Activated CD8-positive, alpha-beta T cell treated with anti-CD3 and anti-CD28 coated beads, Interleukin-2, amount 10 ng/mL, durations not matched to agents 7 days and 5 days (primary cell): ENCODE measurements at places on chromosomes 5 and 9. TPM values are rescaled to one million over a fixed set of nuclear protein-coding genes. Genes with fewer than 3 reads are reported as not detected.

DNA sequence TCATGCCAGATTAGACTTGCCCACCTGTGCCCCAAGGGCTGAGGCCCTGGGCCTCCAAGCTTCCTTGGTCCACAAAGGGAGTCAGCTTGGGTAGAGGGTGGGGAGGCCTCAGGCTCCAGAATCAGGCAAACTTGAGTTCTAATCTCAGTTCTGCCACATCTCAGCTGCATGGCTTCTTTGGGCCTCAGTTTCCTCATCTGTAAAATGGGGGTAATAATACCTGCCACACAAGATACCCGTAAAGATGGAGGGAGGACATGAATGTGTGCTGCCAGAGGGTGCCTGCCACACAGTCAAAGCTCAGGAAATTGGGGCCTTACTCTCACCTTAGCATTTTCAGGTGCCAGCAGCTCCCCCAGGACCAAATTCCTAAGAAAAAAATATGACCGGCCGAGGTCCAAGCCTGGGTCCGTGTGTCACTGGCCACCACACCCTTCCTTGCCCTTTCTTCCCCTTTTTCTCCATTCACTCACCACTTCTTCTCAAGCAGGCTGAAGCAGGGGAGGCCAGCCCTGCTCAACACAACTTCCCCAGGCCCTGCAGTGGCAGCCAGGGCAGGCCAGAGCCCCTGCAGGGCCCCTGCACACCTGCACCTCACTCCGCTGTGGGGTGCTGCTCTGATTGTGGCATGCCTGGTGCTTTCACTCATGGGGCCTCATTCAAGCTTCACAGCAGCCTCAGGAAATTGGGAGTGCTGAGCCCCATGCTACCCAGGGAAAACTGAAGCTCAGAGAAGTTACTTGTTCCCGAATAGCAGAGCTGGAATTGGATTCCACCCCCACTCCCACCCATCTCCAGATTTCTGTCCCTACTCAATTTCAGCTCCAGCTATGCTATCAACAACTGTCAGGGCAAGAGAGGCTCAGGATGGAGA, 3.9 kb downstream of the RGS14 start:
- peak overlapping the region; percentile 41 for H3K27ac ChIP-seq
- H3K4me3 ChIP-seq: peak overlapping the region; percentile 79
- no peak for DNase-seq
- peaks cover 48% of the 10 kb centered on the region for H3K36me3 ChIP-seq
- H3K4me1 ChIP-seq: peaks cover 81% of the 10 kb centered on the region

GRCh38 chr9:12464910-12465512, 228.2 kb upstream of the TYRP1 start:
- H3K4me3 ChIP-seq: no peak overlapping the region
- H3K27me3 ChIP-seq: no peaks in the 10 kb centered on the region
- no peaks in the 10 kb centered on the region for H3K4me1 ChIP-seq
- H3K36me3 ChIP-seq: no peaks in the 10 kb centered on the region

Gene DENND4C
- total RNA-seq: 35.3 TPM

Gene CDK9
- total RNA-seq: 136 TPM

DNA sequence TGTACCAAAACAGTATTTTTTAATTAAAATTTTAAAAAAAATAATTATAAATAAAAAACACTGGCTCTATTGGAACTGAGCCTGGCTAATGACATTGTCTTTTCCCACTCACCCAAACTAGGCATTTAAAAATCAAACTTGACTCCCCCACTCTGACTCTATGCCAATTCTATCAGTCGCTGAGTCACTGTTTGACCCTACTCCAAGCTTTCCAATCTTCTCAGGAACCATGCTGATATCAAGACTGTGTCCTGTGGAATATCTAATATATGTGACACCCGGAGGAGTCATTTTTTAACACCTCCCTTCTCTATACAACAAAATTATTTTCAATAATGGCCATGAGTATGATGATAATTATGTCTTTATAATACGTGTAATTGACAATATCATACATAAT, 171.6 kb upstream of the RASEF start:
- H3K4me1 ChIP-seq: no peaks in the 10 kb centered on the region
- no peaks in the 10 kb centered on the region for H3K27me3 ChIP-seq

Gene ZNF169
- 8.0 TPM for total RNA-seq

Gene GAPVD1
- 52.1 TPM for total RNA-seq

DNA sequence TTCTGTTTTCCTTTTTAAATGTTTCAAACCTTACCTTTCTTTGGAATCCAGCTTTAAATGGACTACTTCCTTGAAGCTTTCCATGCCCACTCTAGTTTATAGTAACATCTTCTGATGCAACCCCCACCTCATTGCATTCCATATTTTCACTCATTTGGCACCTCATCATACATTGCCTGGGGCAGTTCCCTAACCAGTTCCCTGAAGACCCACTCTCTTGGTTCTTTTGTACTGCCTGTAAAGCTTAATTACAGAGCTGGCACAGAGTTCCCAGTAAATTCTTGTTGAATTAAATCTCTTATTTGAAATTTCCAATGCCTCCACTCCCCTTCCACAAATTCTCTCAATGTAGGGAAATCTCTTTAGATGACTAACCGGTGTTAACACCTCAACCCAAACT, 257.2 kb downstream of the ARRDC3 start:
- H3K4me1 ChIP-seq: no peaks in the 10 kb centered on the region
- peaks cover 9% of the 10 kb centered on the region for H3K27me3 ChIP-seq
- H3K4me3 ChIP-seq: no peak overlapping the region
- H3K27ac ChIP-seq: no peak overlapping the region
- no peak for DNase-seq

DNA sequence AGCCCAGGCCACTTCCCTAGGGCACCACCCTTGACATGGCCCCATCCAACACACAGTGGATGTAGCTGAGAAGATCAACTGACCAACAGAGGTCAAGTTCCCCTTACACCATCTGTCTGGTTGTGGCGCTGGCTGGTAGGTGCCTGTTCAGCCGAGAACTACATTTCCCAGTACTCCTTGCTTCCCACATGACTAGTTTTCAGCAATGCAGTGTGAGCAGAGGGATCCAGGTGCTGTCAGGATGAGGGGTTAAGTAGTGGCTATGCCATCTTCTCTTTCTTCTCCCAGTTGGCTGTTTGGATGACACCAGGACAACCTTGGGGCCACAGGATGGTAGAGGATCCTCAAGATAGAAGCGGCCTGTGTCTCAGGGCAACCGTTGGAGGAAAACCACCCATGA, 48.6 kb upstream of the SH3PXD2B start:
- no peaks in the 10 kb centered on the region for H3K27me3 ChIP-seq
- no peaks in the 10 kb centered on the region for H3K36me3 ChIP-seq

Gene SPATA31D4
- total RNA-seq: not detected

DNA sequence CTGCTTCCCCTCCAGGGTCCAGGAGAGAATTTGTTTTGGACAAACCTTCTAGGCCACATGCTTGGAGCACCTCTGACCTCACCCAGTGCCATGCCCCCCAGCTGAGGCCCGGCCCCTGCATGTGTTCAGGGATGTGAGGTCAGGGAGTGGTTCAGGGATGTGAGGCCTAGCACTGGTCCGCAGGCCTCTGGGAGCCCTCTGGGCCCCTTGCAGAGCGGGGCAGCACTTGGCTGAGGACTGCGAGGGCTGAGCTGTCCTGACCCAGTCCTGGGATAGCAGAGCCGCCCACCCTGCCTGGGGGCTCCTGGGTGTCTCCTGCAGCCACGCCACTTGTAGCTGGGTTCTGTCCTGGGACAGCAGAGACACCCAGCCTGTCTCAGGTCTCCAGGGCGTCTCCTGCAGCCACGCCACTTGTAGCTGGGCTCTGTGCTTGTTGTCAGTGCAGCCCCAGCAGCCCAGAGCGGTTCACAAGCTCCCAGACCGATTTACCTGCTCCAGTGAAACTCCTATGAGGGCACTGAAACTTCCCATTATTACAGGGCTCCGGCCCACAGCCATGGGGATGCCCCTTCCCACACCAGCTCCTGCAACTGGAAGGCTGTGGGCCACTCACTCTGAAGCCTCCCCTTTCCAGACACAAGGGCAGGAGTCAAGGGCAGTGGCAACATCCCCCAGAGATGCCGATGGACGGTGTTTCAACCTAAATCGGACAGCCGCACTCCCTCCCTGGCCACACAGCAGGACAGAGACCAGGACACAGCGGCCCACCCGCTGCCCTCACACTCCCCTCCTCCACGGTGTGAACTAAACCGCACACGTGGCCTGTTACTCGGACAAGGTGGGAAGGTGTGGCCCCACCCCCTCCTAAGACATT, 5.4 kb upstream of the CEP72 start:
- H3K4me1 ChIP-seq: peaks cover 16% of the 10 kb centered on the region
- no peak overlapping the region for H3K4me3 ChIP-seq
- peaks cover 5% of the 10 kb centered on the region for H3K27me3 ChIP-seq

Gene OLFM1
- not detected for total RNA-seq
